ENCODE measurements at places on chromosomes 2 and 18.

DNA sequence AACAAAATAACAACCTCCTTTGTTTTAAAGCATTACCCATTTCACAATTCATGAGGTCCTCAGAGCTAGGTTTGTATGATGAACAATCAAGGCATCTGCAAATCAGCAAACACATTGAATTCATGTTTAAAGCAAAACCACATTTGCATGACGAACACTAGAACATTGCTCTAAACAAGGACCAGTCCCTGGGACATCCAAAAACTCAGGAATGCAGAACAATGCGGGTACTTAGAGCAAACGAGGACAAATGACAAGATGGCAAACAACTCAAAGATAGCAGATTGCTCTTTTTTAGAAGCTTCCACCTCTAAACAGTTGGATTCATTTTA lies 45.7 kb upstream of the RALBP1 start:
- no peak for DNase-seq

GRCh38 chr18:35778850-35779627 lies 193.4 kb upstream of the RMP24 start:
- DNase-seq = no peak

DNA sequence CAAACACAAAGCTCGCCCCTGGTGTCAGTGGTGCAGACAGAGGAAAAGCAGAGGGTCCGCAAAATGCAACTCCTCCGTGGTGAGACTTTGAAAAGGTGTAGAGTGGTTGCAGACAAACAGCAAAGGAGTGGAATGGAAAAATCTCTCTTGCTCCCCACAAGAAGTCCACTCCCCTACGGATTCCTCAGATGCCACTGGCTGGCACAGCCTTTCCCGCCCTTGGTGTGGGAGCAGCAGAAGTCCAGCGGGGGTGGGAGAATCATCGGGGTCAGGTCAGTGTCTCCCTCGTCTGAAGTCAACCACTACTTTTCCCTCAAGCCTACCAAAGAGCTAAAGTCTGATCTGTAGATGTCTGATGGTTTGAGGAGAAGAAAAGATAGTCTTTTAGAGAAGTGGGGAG lies 22.3 kb upstream of the B3GNT7 start:
- DNase-seq = no peak

DNA sequence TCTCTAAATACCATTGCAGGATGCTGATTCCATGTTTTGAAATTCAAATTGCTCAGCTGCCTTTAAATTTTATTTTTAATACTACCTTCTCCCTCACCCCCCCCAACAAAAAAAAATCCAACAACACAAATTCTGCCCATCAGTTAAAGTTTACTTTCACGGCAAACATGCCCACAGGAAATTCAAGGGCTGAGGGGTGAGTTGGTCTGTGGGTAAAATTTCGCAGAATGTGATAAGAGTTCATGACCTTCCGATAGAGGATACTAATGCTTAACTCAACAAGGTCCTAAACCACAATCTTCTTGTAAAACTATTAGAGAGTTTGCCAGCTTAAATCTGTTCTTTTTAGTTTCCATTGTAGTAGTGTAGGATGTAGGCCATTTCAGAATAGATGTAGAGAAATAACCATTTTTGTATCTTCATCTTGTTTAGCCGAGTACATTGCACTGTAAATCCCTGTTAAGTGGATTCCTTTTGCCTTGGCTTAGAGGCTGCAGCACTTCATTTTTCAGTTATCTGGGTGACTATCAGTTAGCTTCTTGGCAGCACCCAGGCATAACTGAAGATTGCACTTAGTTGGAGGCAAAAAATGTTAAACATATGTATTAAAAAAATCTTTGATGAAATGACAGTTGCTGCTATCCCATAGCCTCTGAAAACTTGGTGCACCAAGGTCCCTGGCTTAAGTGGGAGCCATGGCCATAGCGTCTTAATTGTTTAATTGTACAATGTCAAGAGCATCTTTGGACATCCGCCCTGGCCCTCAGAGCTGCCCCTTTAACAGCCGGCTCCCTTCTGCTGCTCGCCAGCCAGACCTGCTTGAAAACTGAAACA lies 232.3 kb downstream of the HAUS1 start:
- no peak for DNase-seq

DNA sequence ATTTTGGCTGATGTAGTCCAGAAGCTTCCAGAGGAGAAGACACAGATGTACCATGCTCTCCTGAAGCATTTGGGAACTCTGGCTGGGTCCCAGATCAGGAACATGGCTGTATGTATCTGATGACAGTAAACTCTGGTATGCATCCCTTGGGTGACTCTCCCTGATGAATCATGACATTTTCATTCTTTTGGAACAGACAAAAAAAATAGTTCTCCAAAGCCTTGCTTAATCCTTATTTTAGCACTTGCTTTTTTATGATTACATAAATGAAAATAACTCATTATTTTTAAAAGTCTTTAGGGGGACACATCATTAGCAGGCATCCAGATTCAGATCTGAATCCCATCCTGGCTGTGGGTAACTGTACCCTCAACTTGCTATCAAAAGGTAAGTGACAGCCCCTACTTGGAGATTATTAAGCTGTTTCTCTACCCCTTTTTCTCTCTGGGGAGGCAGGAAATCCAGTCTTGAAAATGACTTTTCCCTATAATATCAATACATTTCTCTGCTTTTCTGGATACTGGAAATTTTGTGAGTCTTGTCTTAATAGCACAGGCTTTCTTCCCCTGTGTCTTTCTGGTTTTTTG lies 23.3 kb downstream of the AOX1 start:
- no peak for DNase-seq

DNA sequence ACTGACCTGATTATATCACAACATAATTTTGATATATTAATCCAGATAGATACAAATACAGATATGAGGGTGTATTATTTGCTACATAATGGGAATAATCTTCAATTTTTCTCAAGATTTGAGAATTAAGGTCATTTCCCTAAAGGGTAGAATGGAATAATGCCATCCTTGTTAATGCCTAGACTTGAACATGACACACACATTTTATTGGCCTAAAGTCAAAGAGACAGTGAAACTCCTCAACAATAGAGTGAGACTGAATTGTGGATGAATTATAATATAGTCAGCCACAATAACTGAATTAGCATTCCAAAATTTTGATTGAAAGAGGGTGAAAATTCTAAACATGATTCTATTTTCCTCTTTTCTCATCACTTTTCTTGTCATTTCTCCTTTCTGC lies 506.0 kb upstream of the CDH2 start:
- DNase-seq = no peak

DNA sequence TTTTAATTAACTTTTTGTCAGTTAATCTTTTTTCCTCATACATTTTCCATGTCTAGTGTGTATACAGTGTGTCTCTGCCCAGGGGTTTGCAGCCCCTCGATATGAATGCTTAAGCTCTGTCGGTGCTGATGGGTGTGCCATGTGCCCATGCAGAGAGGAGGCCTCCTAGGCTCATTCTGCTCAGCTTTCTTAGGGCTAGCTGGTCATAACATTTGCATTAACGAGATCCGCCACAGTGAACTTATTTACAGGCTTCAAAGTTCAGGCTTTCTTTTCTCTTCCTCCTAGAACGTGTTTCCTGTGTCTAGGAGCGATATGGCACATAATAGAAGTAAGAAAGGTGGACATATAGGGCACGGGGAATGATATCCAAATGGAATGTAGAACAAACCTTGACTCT lies 783.3 kb downstream of the PLCL1 start:
- no peak for DNase-seq

DNA sequence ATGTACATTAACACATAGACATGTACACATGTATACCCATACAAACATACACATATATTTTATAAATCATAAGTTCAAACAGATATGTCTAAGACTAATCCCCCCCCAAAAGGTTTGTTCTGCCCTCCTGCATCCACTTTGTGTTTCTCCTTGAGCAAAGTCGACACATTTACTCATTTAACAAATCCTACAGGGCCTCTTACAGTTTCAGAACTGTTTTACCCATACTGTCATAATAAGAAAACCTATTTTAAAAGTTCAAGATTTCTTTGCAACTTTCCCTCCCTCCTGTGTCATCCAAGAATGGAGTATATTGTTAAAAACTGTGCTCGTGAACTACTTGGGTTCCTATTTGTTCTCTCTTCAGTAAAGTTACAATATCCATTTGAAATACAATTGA lies 166.7 kb downstream of the L3MBTL4 start:
- no peak for DNase-seq

DNA sequence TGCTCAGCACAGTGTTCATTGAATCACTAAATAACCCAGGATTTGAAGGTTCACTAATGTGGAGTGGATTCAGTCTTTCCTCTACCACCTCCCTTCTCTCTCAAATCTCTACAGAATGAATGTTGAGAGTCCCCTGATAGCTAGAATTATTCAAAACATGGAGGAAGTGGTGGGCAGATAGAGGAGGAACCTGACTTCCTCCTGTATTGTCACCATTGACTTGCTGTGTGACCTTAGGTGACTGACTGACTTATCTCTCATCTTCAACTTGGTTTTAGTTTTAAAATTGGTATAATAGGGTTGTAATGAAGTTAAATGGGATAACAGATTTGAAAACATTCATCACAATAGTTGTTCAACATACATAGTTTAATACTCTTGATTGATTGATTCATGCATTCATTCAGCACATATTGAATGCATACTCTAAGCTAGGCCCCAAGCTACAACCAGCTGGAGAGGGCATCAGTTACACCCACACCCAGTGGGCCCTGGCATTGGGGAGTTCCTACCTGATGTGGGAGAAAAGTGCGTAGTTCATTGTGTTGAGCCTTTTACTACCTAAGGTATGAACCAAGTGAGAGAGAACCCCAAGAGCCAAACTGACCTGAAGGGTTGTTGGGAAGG lies 96.0 kb downstream of the WDR7 start:
- no peak for DNase-seq

- DNase-seq = no peak
Measured at GRCh38 chr2:75607988-75608683, 38.4 kb upstream of the MRPL19 start.

DNA sequence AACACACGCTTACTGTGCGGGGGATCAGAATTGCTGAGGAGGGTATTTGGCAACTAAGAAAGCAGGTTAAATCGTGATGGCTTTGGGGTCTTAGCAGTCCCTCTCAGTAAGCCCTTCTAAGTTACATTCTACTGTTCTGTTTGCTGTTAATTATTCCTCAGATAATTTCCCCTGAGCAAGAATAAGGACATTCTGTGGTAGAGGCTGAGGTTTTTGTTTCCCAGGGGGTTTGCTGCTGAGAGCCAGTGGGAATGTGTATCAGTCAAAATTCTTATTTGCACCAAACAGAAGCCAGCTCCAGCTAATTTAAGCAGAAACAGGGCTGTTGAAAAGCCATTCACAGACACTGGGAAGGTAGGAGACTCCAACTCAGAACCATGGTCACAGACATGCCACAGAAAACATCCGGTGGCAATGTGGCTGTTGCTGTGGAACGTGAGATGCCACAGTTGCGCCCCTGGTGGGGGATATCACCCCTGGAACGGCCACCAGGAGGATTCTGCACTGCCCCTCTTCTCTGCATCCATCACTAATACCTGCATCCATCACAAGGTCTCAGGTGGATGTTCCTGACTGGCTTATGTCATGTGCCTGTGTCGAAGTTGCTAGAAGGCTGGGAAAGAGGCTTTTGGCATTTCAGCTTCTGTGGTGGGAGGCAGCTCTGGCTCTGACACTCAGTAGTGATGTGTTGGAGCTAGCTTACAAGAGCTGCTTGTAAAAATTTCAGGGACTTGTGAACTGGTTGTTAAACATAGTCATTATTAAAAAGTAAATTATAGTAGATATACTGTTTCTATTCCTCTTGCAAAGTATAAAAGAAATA lies 23.2 kb downstream of the SLC4A3 start:
- DNase-seq = no peak

GRCh38 chr18:77862066-77862757 lies 612.6 kb downstream of the GALR1 start:
- no peak for DNase-seq

GRCh38 chr2:98078701-98079100 lies 8.3 kb upstream of the VWA3B start:
- DNase-seq = no peak

GRCh38 chr2:105494683-105495425 lies 96.0 kb upstream of the FHL2 start:
- DNase-seq = no peak

- DNase-seq = no peak
Measured at GRCh38 chr2:148794558-148794957, 80.5 kb upstream of the KIF5C start.

- no peak for DNase-seq
Measured at GRCh38 chr18:34947711-34948125, 93.5 kb upstream of the MAPRE2 start.

DNA sequence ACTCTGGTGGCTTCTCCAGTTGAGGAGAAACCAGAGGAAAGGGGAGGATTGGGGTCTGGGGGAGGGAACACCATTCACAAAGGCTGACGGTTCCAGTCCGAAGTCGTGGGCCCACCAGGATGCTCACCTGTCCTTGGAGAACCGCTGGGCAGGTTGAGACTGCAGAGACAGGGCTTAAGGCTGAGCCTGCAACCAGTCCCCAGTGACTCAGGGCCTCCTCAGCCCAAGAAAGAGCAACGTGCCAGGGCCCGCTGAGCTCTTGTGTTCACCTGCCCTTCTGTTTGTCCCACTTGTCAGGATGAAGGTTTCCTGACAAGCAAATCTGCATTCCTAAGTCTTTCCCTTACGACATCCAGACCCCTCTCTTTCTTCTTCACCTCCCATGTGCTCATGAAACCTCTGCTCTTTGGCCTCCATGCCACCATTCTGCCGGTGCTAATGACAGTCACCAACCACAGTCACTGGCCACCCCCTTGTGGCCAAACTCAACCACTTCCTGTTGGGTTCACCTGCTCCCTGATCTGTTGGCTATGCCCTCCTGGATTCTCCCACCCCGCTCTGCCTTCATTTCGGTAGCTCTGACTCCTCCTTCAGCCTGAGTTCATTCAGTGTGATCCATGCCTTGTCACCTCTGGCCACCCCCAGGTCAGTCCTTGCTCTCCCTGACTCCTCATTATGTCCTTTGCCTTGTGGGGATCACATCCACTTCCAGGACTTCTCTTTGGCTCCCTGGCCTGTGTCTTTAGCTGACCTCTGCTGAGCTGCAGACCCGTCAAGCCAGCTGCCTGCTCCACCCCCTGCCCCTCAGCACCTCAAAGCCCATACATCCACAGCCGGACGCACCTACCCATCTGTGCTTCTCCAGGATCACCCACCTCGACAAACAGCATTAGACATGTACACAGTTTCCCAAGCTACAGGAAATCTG lies 17.6 kb downstream of the EMX1 start:
- no peak for DNase-seq

- no peak for DNase-seq
Measured at GRCh38 chr2:208150956-208151355, 5.0 kb upstream of the CRYGB start.

GRCh38 chr2:46510598-46511177 lies 31.3 kb downstream of the TMEM247 start:
- DNase-seq = no peak

- no peak for DNase-seq
Measured at GRCh38 chr2:27306136-27306535, 2.1 kb downstream of the UCN start.

GRCh38 chr2:197461057-197461456 lies 7.7 kb downstream of the COQ10B start:
- DNase-seq = no peak

Measured in NCI-H774 (cell line).